Stimulated activated CD8-positive, alpha-beta memory T cell treated with anti-CD3 and anti-CD28 coated beads, Interleukin-4, amount 100 ng/mL, for 4 hours (primary cell): ENCODE measurements at places on chromosomes 16 and 17.

DNA sequence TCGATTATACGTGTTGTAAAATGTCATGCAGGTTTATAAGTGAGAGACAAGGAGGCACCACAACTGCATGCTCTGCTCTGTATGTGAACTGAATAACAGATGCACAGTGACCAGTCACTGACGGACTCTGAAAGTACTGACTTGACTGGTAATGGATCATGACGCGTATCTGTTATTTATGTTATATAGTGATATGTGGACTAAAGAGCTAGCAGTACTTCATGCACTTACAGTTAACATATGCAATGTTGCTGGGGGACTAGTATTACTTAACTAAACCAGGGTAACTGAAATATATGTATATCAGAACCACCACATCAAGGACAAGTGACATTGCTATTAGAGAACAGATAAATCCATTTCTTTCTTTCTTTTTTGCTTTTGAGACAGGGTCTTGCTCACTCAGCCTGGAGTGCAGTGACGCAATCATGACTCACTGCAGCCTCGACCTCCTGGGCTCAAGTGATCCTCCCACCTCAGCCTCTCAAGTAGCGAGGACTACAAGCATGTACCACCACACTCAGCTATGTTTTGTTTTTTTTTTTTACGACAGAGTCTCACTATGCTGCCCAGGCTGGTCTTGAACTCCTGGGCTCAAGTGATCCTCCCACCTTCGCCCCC is 17.2 kb downstream of the COIL start:
- no peak for DNase-seq

DNA sequence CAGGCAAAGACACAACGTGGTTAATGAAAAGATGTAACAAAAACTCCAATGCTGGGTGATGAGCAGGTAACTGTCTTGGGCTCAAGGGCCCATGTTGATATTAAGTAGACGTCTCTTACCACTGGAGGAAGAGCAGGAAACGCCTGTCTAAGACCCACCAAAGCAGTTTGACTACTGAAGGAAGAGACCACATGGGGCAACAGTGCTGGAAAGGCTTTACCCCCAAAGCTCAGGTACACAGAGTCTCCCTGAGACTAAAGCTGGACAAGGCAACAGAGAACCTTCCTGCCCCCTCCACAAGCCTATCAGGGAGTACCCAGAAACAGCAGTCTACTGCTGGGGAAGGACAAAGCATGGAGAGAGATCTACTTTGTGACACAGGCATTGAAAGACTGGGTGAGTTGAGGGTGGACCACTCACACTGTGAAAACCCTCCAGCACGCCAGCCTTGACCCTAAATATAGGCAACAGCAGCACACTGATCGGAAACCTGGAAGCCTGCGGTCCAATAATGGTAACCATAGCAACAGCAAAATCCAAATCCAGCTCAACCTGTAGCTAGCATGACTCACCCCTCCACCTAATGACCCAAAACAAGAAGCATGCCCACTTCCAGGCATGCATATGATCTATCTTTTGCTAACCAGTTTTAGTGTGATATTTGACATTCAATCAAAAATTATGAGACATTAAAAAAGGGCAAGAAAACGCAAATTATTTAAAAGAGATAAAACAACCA is 270.5 kb upstream of the SDK2 start:
- DNase-seq: no peak

GRCh38 chr17:67051837-67052236 is 7.5 kb downstream of the CACNG1 start:
- no peak for DNase-seq

- DNase-seq: no peak
Measured at GRCh38 chr16:22055881-22056280, 36.5 kb upstream of the VWA3A start.

DNA sequence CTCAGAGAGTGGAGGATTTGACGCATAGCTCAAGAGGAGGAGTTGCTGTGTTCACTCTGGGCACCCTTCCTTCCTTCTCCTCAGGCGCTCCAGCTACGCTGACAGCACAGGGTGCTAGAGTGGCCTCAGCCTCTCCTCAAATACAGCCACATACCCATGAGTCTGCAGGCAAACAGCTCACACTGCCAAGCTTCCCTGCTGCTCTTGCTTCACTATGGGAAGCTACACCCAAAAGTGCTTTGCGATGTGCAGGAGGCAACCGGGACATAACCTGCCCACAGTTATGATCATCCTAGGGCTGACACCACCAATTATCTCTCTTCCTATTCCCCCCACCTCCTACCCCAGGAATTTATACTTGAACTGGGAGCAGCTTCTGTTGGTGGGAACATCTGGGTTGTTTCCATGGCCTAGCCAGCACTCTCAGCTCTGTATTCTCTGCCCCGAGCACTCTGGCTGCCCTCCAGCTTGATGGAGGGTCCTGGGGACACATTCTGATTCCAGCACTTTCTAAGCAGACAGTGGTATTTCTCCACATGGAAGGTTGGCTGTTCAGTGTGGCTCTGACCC is 40.3 kb upstream of the SREBF1 start:
- no peak for DNase-seq

GRCh38 chr17:76871668-76872067 is 3.5 kb downstream of the MGAT5B start:
- no peak for DNase-seq

GRCh38 chr16:49858200-49859124 is 2.5 kb upstream of the ZNF423 start:
- no peak for DNase-seq

DNA sequence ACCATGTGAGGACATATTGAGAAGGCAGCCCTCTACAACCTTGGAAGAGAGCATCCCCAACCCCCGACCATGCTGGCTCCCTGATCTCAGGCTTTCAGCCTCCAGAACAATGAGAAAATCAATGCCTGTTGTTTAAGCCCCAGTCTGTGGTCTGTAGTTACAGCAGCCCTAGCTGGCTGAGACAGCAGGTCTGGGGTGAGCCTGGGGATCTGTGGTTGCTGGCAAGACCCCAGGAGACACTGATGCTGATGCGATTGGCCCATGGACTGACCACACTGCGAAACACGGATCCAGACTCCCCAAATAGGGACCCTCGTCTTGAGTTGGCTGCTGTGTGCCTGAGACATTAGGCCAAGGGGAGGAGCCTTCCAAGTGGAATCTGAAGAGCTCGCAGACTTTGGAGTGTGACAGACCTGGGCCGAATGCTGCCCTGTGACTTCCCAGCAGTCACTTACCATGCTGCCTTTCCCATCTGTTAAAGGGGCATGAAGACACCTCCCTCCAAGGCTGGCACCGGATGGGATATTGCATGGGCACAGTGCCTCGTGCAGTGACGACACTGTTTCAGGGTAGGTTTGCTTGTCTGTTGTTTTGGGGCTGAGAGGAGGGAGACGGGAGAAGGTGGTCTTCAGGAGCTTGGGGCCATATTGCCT is 147.8 kb upstream of the RPL38 start:
- no peak for DNase-seq

GRCh38 chr16:65120461-65120830 is 1.4 kb downstream of the CDH11 start:
- DNase-seq: no peak

DNA sequence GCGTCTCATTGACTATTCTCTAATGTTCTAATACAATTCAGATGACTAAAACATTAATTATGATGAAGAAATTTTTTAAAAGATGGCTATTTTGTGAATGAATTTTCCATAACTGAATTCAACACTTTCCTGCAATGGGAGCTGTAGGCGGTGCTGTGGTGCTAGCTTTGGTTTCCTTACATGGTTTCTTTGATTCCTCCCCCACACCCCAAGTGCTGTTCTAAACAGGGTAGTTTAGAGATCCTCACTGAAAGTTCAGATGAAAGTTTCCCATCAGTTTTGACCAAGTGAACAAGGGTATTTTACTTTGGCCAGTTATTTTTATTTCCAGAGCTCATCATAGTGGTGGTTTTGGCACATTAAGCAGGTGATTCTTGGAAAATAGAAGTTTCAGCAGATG is 26.0 kb upstream of the MRC2 start:
- DNase-seq: no peak

DNA sequence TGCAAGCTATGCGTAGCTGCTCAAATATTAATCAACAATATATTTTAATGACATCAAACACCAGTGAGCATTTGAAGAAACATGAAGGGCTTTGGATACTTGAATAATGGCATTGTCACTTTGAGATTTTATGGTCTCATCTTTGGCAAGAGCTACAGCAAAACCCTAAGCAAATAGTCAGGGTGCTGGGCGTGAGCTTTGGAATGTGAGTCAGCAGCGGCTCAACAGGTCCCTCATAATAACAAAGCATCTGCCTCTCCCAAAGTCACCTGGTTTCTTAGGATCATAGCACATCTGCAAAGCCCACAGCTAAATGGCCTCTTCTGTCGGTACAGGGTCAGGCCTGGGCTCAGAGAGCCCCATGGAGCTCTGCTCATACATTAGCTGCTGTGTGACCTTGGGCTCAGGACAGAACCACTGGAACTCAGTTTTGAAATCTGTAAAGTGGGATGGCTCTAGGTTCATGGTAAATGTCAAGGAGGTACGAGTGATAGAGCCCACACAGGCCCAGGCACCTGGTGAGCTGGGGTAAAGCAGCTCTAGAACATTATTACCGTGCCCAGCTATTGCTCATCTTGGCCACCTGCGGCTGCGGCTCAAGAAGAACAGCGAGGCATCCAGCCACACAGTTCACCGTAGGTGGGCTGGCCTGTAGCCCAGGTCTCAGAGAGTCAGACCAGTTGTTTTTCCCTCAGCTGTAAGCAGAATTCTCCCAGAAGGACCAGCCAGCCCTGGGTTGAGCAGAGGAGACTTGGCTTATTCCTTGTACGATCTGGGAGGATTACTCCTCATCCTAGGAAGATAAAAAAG is 544.5 kb upstream of the CDH11 start:
- DNase-seq: no peak

DNA sequence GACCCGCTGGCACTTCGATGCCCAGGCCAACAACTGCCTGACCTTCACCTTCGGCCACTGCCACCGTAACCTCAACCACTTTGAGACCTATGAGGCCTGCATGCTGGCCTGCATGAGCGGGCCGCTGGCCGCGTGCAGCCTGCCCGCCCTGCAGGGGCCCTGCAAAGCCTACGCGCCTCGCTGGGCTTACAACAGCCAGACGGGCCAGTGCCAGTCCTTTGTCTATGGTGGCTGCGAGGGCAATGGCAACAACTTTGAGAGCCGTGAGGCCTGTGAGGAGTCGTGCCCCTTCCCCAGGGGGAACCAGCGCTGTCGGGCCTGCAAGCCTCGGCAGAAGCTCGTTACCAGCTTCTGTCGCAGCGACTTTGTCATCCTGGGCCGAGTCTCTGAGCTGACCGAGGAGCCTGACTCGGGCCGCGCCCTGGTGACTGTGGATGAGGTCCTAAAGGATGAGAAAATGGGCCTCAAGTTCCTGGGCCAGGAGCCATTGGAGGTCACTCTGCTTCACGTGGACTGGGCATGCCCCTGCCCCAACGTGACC is 5.0 kb downstream of the WFIKKN2 start:
- DNase-seq: no peak

DNA sequence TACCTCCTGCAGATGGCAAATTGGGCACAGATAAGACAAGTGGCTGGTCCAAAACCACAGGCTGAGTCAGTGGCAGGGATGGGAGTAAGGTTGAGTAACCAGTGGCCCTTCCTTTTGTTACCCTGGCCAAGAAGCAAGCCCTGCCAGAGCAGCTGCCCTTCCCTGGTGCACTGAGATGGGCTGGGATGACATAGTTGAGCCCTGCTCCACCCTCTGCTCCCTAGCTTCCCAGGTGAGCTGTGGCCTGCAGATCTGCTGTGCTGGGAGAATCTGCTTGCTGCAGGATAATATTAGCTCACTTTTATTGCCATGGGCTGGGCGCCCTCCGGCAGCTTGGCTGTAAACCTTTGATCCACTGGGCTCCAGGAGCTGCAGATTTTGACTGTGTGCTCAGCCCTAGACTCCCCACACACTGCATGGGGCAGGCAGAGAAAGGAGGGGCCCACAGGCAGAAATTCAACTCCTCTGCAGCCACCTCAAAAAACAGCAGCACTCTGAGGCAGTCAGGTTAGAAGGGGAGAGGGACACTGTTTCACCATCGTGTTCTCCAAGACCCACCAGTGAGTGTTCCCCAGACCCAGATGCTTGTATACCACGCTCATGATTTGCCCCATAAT is 101.8 kb downstream of the CBLN1 start:
- DNase-seq: no peak

DNA sequence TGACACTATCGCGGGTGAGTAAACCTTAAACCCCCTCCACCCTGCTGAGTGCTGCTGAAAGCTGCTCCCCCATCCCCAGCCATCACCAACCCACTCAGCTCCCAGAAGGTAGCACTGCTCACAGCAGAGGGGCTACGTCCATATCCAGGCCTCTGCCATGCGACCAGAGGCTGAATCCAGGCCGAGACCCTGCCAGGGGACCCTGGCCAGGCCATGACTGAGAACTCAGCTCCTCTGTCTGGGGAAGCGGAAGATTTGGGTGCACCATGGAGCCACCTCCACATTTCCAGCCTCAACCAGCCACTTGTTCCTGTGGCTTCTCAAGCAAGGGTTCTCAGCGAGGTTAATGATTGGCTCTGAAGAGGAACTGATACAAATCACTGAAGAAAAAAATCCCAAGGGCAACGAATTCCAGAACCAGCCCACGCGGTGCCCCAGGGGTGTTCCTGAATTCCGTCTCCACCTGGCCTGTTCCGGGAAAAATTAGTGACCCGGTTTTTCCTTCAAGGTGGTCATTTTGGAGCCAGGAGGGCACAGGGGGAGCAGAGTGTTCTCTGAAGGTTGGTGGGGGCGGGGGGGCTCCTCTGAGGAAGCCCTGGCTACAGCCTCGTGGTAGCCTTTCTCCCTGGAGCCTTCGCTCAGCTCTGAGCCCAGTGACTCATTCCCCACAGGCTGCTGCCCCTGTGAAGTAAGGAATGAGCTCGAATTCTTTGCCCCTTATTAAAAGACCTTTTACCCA is 9.3 kb upstream of the SLC16A5 start:
- DNase-seq: no peak

- no peak for DNase-seq
Measured at GRCh38 chr16:13863075-13863765, 56.7 kb upstream of the ERCC4 start.

- DNase-seq: no peak
Measured at GRCh38 chr16:50644729-50645128, 36.4 kb downstream of the SNX20 start.

GRCh38 chr17:66343531-66344078 is 41.2 kb downstream of the PRKCA start:
- DNase-seq: no peak

GRCh38 chr17:22123536-22124281 is 431.4 kb downstream of the KCNJ18 start:
- no peak for DNase-seq

DNA sequence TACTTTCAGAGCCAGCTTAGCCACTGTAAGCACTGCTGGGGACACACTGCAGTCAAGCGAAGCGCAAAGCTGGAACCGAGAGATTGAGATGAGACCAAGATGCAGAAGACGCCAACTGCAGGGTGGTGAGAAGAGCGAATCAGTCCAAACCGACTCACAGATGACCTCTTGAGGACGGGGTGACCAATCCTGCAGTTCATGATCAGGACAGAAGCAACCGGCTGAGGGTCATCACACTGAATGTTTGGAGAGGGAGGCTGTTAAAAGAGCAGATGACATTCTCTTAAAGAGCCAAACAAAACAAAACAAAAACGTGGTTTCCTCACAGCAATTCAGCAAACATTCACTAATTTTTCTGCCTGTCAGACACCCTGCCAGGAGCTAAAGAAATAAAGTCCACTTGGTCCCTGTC is 8.5 kb downstream of the HASPIN start:
- no peak for DNase-seq
